ENCODE measurements at places on chromosomes 2 and 18.

- no peak for DNase-seq
Observed at GRCh38 chr2:234768608-234769196, 183.1 kb upstream of the SH3BP4 start.

- no peak for DNase-seq
Observed at GRCh38 chr2:174690026-174690425, 74.2 kb downstream of the CHRNA1 start.

DNA sequence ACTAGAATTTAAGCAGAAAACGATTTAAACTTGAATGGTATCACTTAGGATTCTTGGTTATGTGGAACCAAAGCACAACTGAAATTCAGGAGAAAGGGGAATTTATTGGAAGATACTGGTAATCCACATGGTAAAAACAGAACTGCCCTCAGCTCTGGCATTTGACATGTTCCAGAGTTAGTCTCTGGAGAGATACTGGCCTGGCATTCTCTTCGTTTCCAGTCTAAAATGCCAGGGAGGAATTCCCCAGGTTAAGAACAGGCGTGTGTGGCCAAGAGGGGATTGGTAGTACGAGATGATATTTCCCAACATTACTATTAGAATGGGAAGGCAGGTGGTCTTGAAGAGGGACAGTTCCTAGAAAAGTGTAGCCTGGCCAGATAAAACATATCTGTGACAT is 68.5 kb upstream of the TXNDC2 start:
- no peak for DNase-seq

DNA sequence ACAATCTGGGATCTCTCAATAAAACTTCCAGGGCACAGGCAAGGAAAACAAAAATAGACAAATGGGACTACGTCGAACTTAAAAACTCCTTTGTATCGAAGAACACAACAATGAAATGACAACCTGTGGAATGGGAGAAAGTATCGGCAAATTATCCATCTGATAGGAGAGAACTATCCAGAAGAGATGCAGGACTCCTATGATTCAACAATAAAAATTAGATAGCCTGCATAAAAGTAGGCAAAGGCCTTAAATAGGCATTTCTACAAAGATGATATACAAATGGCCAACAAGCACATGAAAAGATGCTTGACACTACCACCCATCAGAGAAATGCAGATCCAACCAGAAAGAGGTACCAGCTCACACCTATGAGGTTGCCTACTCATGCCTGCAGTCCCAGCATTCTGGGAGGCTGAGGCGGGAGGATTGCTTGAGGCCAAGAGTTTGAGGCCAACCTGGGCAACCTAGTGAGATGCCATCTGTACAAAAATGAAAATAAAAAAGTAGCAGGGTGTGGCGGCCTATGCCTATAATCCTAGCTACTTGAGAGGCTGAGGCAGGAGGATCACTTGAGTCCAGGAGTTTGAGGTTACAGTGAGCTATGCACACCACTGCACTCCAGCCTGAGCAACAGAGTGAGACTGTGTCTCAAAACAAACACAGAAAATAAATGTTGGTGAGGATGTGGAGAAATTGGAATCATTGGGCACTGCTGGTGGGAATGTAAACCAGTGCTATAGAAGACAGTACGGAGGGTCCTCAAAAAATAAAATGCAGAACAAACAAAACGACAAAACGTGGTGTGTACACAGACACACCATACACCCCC is 21.6 kb downstream of the TWIST2 start:
- no peak for DNase-seq

GRCh38 chr2:171244970-171245782 is 84.5 kb upstream of the TLK1 start:
- DNase-seq, result no peak

DNA sequence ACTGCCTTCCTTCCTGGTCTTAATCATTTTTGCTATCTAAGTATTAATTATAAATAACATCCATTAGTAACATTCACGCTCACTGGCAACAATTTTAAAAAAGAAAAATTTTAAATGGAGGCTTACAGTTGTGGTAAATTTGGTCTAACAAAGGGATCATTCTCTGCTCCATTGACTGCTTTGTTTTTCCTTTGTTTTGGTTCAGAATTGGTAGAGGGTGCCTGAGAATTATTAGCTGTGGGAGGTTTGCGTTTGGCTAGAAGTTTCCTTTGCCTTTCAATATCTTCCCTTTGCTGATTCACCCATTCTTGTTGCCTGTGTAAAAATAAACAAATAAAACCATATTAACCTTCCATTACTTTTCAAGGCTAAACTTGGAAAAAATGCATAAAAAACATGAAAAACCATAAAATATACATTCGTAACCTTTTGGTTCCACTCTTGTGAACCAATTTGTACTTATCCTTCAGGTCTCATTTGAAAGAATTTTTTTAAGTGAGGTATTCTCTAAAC is 114.6 kb downstream of the TLK1 start:
- no peak for DNase-seq

DNA sequence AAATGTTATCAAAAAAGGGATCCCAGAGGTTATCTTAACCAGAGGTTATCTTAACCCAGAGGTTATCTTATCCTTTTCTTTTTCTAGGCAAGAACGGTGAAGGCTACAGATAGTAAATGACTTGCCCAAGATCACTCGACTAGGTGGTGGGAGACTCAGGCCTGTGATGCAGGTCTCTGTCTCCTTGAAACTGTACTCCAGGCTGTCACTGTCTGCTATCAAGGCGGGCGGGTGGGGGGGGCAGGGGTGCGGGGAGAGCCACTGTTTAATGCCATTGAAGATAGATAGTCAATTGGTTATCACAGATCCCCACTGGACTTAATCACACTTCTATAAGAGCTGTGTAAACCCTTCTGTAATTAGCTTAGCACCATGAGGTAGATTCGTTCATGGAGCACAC is 315.9 kb upstream of the TCF4 start:
- DNase-seq, result no peak

Measured in H4 (cell line).